ENCODE measurements at places on chromosomes 2 and 18.
A peak's percentile ranks its signal among the peaks of the same experiment; 100 is the strongest.

DNA sequence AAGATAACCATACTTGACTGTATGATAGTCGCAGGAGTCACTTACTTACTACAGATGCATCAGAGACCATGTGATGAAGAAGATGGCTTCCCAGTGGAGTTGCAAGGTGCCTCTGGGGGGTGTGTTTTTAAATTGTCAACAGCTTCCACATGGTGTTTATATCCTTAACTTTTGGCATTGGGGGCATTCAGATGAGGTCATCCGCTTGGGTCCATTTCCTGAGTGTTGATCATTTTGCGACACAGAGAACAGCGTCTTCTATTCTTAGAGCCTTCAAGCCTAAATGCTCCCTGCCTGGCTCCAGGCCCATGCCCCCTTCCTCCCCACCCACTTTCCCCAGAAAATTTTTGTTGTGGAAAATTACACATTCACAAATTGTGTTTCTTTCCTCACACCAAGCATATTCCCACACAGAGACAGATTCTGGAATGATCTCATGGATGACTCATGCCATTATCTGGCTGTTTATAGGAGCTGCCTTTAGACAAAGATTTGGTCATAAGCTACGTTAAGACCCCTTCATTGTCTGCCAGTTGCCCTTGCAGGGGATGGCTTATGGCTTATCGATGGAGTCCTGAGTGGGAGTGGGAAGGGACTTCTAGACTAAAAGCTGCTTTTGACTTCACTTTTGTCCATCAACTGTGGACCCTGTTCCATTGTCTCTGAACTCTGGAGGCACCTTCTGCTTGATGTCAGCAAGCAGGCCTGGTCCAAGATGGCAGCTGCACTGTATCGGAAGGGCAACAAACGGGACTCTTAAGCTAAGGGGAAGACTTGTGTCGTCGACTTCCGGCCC is 91.8 kb downstream of the CABLES1 start:
- no peak for DNase-seq

- DNase-seq = no peak
Observed at GRCh38 chr2:26925100-26925791, 45.2 kb upstream of the MAPRE3 start.

GRCh38 chr18:34097312-34097711 is 127.4 kb downstream of the NOL4 start:
- no peak for DNase-seq

- DNase-seq = no peak
Observed at GRCh38 chr2:223099561-223099960, 47.6 kb downstream of the KCNE4 start.

GRCh38 chr2:14459786-14460325 is 172.7 kb upstream of the LRATD1 start:
- DNase-seq = no peak

DNA sequence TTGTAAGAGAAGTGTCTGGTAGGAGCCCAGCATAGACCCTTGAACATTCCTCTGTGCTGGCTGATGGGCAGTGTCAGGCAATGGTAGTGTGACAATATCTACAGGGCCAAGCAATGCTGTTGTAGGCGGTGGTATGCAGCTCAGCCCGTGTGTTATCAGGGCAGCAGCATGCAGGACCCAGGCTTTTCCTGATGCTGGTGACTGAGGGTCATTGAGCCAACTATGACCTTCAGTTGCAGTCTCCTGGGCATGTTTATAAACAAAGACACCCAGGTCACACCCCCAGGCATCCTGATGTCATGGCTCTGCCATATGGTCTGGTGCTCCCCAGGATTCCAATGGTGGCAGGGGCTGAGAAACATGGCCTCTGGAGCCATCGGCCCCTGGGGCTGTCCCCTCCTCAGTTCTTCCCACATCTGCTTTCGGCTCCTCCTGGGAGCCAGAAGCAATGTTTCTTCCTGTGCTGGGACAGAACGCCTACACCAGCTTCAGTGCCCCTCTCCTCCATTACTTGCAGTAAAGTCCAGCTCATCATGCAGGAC is 518.0 kb upstream of the HS6ST1 start:
- DNase-seq = no peak

- DNase-seq = no peak
Observed at GRCh38 chr2:234821946-234822475, 129.8 kb upstream of the SH3BP4 start.

DNA sequence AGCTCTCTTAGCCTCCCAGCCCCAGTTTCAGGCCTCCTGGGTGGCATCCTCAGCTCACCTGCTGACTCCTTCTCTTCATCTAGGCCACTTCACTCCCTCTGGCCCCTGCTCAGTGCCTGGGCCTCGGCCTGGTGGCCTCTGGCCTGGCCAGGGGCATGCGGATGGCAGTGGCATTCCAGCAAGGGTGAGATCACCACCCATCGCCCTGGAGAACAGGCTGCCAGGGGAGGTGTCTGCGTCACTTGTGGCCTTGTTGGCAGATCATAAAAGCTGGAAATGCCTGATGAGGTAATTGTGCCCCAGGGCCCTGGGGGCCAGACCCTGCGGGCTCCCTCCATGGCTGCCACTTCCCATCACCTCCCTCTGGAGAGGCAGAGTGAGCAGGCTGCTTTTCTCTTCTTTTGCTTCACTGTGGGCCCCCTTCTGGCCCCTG is 72.5 kb upstream of the SMAD2 start:
- no peak for DNase-seq

DNA sequence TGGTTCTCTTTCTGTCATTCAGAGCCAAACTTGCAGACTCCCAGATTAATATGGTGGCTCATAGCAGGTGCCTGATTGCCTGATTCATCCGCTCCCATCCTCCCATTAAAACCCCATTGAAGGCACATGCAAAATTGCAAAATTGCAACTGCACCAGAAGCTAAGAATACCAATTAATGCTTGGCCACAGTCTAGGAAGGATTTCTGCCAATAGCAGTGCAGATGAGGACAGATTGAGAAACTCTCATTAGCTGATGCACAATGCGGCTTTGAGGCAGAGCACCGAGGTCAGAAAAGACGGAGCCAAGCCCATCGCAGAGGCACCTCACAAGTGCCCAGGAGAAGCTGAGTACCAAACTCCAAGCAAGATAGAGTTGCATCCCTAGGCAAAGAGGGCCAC is 172.8 kb downstream of the ARL4C start:
- peak; percentile 31 for DNase-seq

GRCh38 chr2:64523666-64524603 is at the start of gene AFTPH:
AFTPH (plus strand) TSS chr2:64524328; CDS start chr2:64551475, 27,147 bp downstream.
- DNase-seq = peak; percentile 99

GRCh38 chr2:65309699-65310098 is 82.1 kb downstream of the ACTR2 start:
- DNase-seq = no peak

- DNase-seq = no peak
Observed at GRCh38 chr2:217250013-217250524, 390.2 kb upstream of the TNP1 start.

DNA sequence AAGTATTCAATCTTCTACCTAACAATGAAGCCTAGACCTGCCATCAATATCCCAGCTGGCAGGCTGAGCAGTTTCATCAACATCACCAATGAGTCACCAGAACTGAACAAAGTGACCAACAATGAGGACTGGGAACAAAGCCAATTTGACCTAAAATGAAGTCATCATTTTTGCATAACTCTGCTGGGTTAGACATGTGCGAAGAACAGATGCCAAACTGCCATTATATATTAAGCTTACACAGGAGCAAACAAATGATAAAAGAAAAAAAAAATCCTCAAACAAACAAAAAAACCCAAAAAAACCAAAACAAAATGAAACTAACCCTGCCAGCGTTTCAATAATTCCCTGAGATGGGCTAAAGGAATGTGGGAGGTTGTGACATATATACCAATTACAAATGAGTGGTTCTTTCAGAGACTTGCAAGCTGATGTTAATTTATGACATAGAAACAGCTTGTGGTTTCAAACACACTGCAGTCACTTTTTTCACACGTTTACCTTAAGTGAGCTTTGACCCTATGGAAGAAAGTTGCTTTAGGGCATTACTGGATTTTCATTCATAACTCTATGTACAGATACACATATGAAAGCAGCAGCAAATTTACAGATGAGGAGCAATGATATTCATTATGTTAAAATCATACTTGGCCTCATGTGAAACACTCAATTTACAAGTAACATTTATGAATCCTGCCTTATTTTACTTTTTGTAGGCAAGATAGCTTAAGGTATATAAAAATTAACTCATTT is 56.9 kb upstream of the CCDC141 start:
- DNase-seq = no peak

DNA sequence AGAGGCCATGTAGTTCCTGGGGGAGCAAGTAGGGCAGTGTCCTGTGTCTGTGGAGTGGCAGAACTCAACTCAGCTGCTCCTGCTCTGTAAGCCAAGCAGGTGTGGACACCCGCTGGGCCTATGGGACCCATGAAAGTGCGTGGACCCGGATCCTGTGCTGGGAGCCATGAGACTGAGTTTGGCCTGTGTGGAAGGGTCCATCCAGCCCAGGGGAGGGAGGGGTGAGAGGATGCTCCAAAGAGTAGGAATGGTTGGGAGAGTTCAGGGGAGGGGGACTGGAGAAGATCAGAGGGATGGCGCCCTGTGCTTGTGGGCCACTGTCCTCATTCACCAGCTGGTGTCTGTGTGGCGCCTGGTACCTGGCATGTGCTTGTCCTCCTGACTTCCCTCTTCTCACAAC is 226.4 kb upstream of the HS6ST1 start:
- no peak for DNase-seq

- no peak for DNase-seq
Observed at GRCh38 chr2:133953524-133953923, 300.3 kb upstream of the MGAT5 start.

DNA sequence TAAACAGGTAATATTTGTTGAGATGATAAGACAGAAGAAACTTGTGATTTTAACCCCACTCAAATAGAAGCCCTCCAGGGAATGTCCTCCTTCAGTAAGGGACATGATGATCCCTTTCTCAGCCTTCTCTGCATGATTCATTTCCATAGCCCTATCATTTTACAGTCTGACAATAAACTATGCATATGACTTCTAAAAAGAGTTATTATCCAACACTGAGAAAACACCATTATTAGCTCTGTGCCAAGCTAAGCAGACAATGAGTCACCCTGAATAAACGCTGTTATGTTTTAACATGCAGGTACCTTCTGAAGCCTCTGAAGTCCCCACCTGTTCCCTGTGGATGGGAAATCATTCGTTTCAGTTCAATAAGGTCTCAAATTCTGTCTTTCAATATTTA is 54.7 kb downstream of the DTNB start:
- no peak for DNase-seq

- DNase-seq = no peak
Observed at GRCh38 chr2:74001781-74002504, 17.2 kb downstream of the TET3 start.

- no peak for DNase-seq
Observed at GRCh38 chr2:200847269-200847668, 17.2 kb downstream of the CLK1 start.

DNA sequence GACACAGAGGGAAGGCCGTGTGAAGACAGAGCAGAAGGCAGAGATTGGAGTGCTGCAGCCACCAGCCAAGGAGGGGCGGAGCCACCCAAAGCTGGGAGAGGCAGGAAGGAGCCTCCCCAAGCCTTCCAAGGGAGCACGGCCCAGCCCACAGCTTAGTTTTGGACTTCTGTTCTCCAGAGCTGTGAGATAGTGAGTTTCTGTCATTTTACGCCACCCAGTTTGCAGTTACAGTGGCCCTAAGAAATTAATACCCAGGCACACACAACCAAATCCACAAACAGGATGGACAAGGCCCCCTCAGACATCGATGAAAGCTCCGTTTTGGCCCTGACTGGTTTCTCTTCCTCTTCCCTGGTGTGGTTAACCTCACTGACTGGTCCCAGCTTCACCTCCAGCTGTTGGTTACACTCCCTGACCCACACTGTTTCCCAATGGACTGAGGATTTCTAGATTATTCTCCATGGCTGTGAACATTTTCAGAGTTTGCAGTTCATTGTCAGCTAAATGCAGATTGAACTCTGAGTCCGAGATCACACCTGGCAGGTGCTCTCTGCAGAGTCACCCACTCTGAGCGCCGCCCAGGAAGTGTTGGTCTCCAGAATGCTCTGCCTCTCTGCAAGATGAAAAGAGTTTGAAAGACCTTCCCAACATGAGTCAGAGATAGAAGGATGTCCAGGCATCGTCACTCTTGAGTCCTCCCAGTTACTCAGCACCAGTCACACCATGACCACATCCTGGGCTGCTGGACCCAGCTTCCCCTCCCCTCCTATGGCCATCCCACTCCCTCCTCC is 100.2 kb downstream of the TWIST2 start:
- DNase-seq = no peak

GRCh38 chr2:163834221-163834620 is 98.4 kb upstream of the FIGN start:
- DNase-seq = no peak

- no peak for DNase-seq
Observed at GRCh38 chr2:233088972-233089345, 28.8 kb downstream of the INPP5D start.

All from hypothalamus (tissue), 51 donors.